ENCODE measurements at places on chromosomes 16 and 17. TPM values are rescaled to one million over a fixed set of nuclear protein-coding genes. Genes with fewer than 3 reads are reported as not detected.

DNA sequence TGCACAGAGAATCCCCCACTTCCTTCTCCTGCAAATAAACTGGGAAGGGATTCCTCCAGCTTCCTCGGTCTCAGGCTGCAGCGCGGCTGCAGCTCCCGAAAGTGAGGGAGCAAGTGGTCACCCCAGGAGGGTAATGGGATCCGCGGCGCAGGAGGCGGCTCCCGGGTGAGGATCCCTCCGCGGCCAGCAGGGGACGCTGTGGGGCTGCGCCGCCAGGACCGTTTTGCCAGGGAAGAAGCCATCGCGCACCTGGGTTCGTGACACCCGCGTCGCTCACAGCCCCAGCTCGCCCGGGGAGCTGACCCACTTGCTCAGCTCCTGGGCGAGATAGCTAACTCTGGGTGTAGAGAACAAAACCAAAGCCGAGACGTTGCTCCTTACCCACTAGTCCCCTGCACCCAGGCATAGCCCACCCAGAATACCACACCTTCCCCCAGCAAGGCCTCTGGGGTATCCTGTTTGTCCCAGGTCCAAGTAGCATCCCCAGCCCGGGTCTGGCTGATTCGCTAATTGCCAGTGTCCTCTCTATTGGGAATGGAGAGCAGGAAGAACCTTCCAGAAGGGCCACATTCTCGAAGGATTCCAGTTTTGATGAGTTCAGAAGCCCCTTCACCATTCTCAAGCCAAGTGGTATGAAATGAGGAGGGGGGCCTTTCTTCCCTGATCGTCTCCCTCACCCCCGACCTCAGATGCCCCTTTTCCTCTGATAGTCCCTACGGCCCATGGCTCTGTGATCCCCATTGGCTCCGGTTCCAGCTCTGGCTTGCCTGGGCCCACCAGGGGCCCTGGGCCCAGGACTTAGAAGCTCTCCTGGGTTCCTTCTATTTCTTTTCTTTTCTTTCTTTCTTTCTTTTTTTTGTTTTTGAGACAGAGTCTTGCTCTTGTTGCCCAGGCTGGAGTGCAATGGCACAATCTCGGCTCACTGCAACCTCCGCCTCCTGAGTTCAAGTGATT lies 14.1 kb downstream of the CYGB start:
- DNase-seq = peak; percentile 76

- DNase-seq = no peak
These were observed 3.2 kb downstream of the B3GNT9 start for GRCh38 chr16:67147437-67148140.

DNA sequence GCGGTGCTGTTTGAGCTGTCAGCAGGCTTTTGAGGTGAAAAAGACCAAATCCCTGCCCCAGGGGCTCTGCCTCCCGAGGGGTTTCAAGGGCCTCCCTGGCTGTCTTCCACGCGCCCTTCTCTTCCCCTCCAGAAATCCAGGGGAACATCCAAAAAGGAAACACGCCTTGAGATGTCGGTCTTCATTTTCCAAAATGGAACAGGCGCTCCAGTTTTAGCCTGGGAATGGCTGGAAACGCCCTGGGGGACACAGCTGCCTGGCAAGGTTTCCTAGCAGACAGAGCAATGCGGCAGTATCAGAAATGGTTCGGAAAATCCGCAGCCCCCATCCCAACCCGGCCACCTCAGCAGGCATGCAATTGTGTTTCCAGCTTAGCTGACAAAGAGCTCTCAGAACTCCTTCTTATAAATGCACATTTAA lies 16.6 kb upstream of the LITAF start:
- DNase-seq = no peak

DNA sequence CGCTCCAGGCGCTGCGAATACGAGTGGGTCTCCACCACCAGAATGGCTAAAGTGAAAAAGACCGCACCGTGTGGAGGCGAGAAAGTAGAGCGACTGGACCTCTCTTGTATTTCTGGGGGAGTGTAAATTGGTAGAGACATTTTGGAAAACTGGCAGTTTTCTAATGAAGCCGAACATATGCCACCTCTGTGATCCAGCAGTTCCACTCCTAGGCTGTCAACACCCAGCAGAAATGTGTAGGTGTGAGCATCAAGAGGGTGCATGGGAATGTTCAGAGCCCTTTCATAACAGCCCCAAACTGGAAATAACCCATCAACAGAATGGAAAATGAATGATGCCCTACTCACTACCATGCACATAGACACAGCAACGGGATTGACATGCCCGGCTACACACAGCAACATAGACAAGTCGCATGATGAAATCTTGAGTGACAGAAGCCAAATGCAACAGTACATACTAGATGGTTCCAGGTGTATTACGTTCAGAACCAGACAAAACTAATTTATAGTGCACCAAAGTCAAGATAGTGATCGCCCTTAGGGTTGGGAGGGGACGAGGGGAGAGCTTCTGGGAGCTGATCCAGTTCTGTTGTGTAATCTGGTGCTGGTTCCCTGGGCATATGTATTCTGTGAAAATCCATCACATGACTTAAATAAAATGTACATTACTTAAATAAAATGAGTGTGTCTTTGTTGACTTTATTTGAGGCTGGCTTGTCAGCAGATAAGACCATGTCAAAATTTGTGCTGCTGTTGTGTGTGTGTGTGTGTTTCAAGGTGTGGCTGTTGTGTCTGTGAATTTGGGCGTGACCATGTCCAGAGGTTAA lies 877 bp upstream of the BCL7C start:
- no peak for DNase-seq

- peak; percentile 72 for DNase-seq
These were observed 101.1 kb downstream of the XYLT1 start for GRCh38 chr16:17369421-17370222.

DNA sequence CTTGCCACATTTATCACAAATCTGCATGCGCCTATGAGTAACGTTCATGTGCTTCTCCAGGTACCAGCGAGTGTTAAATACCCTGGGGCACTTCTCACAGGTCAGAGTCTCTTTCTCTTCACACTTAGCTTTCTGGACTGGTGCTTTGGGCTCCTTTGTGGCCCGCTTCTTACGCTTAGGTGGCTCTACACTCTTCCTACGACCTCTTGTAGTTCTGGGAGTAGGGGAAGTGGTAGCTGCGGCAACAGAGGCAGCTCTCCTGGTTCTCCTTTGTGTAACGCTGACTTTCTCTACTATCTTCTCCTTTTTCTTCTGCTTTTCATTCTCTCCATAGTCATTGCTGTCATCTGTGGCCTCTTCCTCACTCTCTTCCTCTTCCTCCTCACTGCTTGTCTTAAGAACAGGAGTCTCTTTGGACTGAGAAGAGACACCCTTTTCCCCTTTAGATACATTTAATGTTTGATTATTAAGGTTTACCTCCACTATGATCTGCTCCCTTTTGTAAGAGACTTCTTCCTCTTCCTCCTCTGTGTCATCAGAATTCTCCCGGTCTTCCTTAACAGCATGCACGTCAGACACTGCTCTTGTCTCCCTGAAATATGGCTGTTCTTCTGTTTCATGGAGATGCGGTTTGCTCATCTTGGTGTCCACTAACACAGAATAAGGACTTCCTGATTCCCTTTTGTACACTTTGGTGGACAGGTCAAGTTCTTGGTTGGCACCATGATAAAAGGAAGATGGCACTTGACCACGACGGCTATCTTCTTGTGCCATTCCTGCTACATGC lies 45.0 kb downstream of the ZNF652 start:
- no peak for DNase-seq

DNA sequence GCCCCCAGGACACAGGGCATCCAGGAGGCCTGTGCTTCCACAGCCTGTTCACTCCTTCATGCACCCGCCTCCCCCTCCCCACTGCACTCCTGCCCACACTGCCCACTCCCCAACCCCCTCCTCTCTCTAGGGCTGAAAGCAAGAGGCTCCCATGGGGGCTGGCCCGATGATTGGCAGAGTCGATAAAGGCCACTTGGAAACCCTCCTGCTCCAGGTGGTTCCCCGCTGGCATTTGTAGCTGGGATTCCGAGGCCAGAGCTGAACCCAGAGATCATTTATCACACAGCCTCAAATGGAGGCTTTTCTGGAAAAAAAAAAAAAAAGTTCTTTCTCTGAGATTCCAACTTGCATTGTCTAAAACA lies 74.1 kb downstream of the SREBF1 start:
- DNase-seq = no peak

DNA sequence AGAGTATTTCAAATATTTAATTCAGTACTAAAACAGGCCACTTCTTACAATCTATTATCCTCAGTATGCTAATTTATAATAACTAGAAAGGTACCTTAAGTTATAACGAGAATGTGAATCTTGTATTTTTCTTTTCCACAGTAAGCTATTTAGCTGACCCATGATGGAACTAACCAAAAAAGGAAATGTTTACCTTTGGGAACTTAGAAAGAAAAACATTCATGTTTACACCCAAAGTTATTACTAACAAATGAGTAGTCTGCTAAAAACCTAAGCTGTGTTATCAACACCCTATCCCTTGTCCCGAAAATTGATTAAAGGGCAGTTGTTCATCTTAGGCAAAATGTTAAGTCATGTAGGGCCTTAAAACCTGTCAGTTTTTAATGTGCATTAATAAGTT lies 8.1 kb downstream of the GNA13 start:
- no peak for DNase-seq

DNA sequence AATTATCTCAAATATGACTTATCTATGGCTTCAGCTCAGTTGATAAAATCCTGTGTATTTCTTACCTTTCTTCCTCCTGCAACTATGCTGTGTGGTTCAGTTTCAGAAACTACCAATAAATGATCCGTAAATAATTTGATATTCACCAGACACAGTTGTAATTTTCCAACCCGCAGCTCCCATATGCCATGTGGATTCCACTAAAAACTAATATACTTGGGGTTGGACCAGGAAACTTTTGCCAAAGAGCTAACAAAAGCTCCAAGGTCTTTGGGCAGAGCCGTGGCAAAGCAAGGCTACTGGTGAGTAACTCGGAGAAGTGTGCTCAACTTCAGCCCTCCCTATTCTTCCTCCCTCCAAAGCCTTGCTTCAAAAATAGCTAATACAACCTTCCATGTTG lies 2.3 kb upstream of the CHST6 start:
- DNase-seq = no peak

- no peak for DNase-seq
These were observed 111.3 kb downstream of the CHD9 start for GRCh38 chr16:53166099-53166498.

- DNase-seq = no peak
These were observed 7.2 kb upstream of the NDRG4 start for GRCh38 chr16:58492735-58493134.

DNA sequence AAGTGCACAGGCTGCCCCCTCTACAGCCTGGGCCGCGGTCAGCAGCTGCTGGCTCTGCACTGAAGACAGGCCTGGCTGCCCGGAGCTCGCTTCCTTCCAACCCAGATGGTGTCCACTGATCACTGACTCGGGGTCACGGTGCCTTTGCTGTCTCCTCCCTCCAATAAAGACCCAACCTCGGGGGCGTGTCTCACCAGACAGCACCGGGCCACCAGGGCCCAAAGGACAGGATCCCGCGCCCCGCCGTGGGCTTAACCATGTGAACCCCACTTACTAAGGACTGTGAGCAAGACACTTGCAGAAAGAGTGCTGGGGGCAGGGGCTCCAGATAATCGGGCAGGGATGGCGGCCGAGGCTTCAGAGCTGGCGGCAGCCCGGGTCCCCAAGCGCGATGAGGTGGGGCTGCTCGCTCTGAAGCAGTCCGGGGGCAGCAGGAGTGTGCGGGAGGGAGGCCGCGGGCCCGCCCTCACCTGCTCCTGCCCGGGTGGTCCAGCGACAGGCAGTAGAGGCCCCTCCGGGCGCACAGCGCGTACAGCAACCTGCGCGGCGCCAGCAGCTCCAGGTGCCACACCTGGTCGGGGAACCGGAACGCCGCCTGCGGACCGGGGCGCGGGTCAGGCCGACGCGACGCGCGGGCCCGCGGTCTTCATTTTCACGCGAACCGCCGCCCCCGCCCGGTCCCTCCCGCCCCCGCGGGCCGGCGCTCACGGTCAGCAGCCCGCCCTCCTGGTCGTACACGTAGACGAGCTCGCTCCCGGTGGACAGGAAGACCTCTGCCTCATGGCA lies 502 bp downstream of the FAAP100 start:
- peak; percentile 7 for DNase-seq

NACA2 gene
- 0.60 TPM for total RNA-seq

PRR35 gene
- not detected for total RNA-seq

RUNDC3A gene
- total RNA-seq = 0.13 TPM

SYNGR3 gene
- 26.3 TPM for total RNA-seq

HP gene
- not detected for total RNA-seq

Data from activated T-helper 1 cell treated with anti-CD3 and anti-CD28 coated beads, Interleukin-12 subunit alpha, Interleukin-12 subunit beta, Interleukin-2, Interleukin-4 antibody, amounts not matched to agents 30 ng/mL and 10 ng/mL and 1 ng/mL, durations not matched to agents 14 hours and 24 hours and 36 hours (primary cell).